H1 (cell line): ENCODE measurements at places on chromosomes 5 and 9.
A peak's percentile ranks its signal among the peaks of the same experiment; 100 is the strongest.

DNA sequence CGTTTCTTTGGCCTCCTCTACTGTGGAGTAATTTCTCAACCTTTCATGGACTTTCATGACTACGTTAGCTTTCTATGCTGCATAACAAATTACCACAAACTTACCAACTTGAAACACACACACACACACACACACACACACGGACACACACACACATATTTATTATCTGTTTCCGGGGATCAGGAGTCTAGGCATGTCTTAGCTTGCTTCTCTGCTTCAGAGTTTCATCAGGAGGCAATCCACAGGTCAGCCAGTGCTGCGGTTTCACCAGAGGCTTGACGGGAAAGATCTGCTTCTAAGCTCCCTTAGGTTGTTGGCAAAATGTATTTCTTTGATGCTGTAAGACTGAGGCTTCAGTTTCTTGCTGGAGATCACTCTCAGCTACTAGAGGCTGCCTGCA lies 59.0 kb upstream of the C9orf72 start:
- H3K27me3 ChIP-seq = no peaks in the 10 kb centered on the region
- H3K4me3 ChIP-seq = no peak overlapping the region
- no peaks in the 10 kb centered on the region for H3K36me3 ChIP-seq
- no peak overlapping the region for H3K27ac ChIP-seq
- no peak for DNase-seq

DNA sequence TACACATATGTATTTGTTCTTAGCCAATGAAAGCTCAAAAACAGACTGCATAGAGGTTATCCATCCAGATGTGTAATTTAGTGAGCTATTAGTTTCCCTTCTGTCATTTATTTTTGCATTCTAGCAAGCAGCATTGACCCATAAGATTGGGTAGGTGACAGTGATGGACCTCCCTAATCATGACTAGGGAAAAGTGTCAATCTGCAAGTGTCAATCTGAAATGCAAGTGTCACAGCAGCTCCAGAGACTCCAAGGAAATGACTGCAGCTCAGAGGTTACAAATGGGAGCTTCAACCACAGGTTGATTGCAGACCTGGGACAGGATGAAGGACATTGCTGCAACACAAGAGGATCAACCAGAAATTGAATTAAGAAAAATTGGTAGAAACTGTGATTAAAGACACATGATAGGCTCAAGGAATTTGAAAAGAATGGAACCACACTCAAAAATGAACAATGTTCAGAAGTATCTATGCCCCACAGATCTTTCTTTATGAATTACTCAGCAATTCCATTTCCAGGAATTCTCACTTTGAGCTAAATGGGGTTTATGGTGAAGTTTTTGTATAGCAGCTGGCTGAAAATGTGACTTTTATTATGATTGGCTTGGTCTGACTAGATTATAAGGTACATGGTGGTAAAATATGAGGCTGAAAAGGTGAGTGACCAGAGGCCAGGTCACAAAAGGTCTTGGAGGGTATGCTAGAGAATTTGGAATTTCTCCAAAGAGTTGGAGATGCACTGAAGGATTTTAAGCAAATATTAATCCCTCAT lies 59.6 kb upstream of the HTR4 start:
- no peaks in the 10 kb centered on the region for H3K36me3 ChIP-seq
- H3K27ac ChIP-seq = no peak overlapping the region
- no peak overlapping the region for H3K4me3 ChIP-seq
- no peak for DNase-seq
- no peaks in the 10 kb centered on the region for H3K27me3 ChIP-seq

GRCh38 chr5:57717555-57717954 lies 234.9 kb upstream of the ACTBL2 start:
- H3K27me3 ChIP-seq = no peaks in the 10 kb centered on the region
- no peaks in the 10 kb centered on the region for H3K36me3 ChIP-seq
- no peak overlapping the region for H3K27ac ChIP-seq
- no peak overlapping the region for H3K4me3 ChIP-seq
- no peaks in the 10 kb centered on the region for H3K4me1 ChIP-seq
- DNase-seq = no peak

DNA sequence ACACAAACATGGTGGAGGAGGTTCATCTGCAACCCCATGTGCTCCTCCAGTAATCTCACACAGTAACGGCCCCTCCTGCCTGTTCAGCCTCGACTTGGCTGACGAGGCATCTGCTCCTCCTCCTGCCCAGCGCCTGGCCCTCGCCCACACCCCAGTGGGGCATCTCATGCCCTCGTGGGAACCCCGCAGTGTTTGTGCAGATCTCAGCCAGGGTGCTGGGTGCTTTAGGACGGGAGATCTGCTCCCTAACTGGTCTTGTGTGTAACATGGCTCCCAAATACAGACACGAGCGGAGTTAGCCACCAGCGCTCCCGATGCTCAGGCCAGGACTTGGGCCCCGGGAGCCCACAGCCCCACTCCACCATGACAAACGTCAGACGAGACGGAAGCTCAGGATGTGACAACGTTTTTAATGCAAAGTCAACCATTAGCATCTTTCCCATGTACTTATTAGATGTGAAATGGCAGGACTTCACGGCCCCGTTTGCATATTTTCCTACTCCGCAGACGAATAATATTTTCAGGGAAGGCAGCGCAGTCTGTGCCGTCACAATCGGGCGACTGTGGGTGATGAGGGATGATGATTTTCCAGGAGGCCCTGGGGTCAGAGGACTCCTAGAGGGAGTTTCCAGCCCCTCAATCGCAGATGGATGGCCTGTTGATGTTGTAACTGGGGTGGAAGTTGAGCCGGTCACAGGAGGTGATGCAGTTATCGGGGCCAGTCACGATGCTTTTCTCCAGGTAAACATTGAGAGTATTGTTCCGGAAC lies 5.5 kb upstream of the MRPS2 start:
- no peak for DNase-seq
- no peak overlapping the region for H3K4me3 ChIP-seq
- H3K4me1 ChIP-seq = no peaks in the 10 kb centered on the region
- H3K27me3 ChIP-seq = no peaks in the 10 kb centered on the region
- no peaks in the 10 kb centered on the region for H3K36me3 ChIP-seq

- H3K36me3 ChIP-seq = peaks cover 16% of the 10 kb centered on the region
- H3K4me3 ChIP-seq = no peak overlapping the region
- DNase-seq = no peak
Observed at GRCh38 chr9:114602620-114603019, 8.5 kb upstream of the TMEM268 start.

GRCh38 chr5:58582019-58582802 lies 664 bp upstream of the RAB3C start:
- peak overlapping the region; percentile 84 for H3K4me3 ChIP-seq
- H3K36me3 ChIP-seq = no peaks in the 10 kb centered on the region
- peaks cover 4% of the 10 kb centered on the region; the same call in 1 of the 2 replicates for H3K27me3 ChIP-seq
- no peak overlapping the region for H3K27ac ChIP-seq
- no peaks in the 10 kb centered on the region; the same call in 1 of the 2 replicates for H3K4me1 ChIP-seq

- DNase-seq = no peak
- H3K4me3 ChIP-seq = no peak overlapping the region
- no peaks in the 10 kb centered on the region for H3K27me3 ChIP-seq
Observed at GRCh38 chr9:131480258-131480657, 22.5 kb upstream of the POMT1 start.

DNA sequence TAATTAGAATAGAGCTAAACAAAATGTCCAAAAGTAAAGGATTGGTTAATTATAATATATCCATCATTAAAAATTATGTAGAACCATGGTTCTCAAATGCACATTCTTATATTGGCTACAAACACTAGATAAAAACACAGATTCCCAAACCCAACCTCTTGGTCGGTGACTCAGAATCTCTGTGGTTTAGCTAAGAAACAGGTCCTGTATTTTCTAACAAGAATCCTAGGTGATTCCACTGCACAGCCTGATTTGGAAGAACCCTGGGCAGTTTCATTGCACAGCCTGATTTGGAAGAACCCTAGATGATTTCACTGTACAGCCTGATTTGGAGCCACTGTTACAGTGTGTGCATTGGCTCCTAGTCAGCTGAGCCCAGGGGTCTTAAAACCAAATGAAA lies 67.9 kb downstream of the KIAA1958 start:
- DNase-seq = no peak
- no peaks in the 10 kb centered on the region for H3K27me3 ChIP-seq
- no peak overlapping the region for H3K27ac ChIP-seq
- H3K4me1 ChIP-seq = peaks cover 20% of the 10 kb centered on the region
- no peaks in the 10 kb centered on the region for H3K36me3 ChIP-seq

DNA sequence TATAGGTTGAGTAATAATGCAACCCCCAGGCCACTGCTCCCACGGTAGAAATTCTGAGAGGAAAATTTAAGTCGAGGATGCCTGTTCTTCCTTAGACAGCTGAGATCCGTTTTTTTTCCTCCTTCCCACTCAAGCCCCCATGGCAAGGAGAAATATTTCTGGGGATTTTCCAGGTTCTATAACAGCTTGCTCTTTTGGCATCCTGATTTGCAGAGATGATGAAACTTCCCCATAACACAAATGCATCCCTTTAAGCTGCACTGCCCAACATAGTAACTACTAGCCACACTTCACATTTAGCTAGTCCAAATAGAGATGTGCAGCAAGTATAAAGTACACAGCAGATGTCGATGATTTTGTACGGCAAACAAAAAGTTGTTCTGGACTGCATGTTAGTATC lies 32.5 kb upstream of the GNA14 start:
- no peak for DNase-seq
- H3K4me1 ChIP-seq = no peaks in the 10 kb centered on the region
- no peaks in the 10 kb centered on the region for H3K36me3 ChIP-seq

- H3K36me3 ChIP-seq = no peaks in the 10 kb centered on the region
- no peak overlapping the region for H3K4me3 ChIP-seq
- H3K4me1 ChIP-seq = peaks cover 11% of the 10 kb centered on the region
Observed at GRCh38 chr9:132857031-132857430, 21.1 kb downstream of the AK8 start.

GRCh38 chr5:158857976-158858375 lies 241.7 kb downstream of the EBF1 start:
- H3K27ac ChIP-seq = no peak overlapping the region
- no peaks in the 10 kb centered on the region for H3K27me3 ChIP-seq
- DNase-seq = no peak
- H3K4me3 ChIP-seq = no peak overlapping the region
